ENCODE measurements at places on chromosomes 12 and 14. TPM values are rescaled to one million over a fixed set of nuclear protein-coding genes. Genes with fewer than 3 reads are reported as not detected.

DNA sequence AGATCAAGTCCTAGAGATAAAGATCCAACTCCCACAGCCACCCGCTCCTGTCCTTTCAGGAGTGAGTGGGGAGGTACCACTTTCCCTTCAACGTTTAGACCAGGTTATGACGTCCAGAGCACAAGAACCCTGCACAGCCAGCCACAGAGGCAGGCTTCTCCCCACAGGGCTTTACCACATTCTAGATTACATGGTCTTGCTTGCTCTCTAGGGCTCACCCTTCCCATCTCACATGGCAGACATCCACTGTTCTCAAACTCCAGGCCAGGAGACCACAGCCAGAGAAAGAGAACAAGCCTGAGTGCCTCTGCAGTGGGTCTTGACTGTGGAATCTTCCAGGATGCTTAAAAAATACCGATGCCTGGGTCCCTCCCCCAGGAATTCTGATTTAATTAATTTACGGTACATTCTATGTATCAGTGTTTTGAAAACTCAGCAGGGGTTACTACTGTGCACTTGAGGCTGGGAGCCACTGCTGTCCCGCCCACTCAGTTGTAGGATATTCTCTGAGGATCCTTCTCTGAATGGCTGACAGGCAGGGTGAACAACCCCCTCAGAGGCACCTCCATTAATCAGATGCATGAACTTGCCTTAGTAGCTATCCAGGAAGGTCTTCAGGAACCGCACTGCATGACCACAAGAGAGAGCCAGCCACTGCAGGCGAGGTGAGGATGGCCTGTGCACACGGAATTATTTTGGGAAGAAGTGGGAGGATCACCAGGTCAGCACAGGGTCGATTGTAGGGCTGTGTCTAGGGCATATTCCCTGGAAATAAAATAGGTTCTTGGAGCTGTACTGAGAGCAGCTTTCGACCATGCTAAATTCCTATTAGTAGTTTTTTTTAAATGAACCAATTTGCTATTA lies 21.5 kb upstream of the SOCS2 start:
- DNase-seq = no peak

Gene RHEBL1
- total RNA-seq = 15.6 TPM

GRCh38 chr12:75641031-75641780 lies 129.8 kb upstream of the KRR1 start:
- peak; percentile 67 for DNase-seq

DNA sequence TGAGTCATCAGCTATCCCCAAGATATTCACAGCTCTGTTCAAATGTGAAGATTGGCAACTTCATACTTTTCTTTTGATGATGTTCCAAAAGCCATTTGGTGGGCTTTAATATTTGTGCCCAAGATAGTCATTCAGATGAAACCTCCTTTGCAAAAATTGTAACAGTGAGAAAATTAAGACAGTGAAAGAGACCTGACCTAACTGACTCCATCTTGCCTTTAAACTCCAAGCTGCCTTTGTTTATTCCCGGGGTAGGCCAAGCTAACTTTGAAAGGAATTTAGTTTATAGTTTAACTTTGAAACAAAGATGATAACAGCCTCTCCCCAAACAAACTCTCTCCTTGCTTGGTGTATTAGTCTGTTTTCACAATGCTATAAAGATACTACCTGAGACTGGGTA lies 221.1 kb downstream of the KTN1 start:
- no peak for DNase-seq

Gene TBC1D30
- total RNA-seq = 0.36 TPM

Gene MEG3
- not detected for total RNA-seq

- no peak for DNase-seq
Measured at GRCh38 chr12:48592591-48593086, 22.8 kb upstream of the LALBA start.

DNA sequence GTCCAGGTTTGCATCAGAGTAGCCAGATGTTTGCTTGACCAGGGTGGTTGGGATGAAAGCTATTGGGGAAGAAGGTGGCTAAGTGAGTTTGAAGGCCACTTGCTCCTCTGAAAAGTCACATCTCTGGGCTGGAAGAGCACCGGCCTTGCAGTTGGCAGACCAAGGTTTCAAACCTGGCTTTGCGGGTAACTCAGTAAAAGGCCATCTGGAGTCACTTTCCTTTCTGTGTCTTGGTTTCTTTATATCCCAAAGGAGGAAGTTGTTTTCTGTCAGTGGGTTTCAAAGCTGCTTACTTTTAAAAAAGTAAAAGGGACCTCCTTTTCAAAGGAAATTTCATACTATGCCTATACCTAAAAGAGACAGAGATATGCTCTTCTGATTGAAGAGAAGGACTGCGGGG lies 26.2 kb upstream of the CMA1 start:
- no peak for DNase-seq

- DNase-seq = no peak
Measured at GRCh38 chr12:130920723-130921381, 32.9 kb upstream of the ADGRD1 start.

DNA sequence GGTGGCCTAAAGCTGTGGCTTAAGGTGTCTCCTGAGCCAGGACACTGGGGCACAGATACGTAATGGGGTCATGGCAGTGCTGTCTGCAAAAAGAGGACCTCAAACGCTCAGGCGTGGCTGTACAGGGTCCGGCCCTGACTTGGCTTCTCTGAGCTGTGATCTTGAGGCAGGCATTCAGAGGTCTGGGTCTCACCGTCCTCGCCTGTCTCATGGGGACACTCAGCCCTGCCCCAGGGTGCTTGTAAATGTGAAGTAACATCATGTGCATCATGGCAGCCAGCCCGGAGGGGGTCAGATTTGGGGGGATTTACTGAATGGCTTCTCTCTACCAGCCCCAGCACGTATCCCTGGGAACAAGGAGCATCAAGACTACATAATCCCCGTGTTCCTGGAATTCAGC lies 28.8 kb downstream of the DIO3 start:
- no peak for DNase-seq

DNA sequence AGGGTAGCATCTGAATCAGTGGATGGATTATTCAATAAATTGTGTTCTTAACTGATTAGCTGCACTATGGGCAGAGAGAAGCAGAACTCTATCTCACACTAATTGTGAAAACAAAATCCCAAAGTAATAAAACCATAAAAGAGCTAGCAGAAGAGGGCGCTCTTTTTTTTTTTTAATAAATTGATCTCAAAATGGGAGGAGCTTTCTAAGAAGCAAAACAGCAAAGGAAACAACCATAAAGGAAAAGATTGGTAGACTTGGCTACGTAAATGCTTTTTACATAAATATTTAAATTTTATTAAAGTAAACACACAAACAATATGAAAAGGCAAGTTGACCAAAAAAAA lies 1.5 kb upstream of the TM7SF3 start:
- no peak for DNase-seq

DNA sequence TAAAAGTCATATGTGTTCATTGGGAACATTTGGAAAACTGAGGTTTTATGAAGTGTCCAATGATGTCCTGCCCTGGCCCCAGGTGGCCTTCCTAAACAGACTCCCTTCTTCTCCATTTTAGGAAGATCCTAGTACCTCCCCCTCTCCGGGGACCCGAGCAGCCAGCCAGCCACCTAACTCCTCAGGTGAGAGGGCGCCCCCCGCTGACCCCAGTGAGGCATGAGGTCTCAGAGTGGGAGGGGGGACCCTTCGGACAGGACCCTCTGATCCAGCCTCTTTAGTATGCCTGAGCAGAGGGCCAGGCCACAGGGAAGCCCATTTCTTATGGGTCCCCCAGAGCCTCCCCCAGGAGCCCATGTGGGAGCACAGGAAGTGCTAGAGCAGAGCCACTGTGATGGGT lies 23.7 kb downstream of the DEGS2 start:
- no peak for DNase-seq

DNA sequence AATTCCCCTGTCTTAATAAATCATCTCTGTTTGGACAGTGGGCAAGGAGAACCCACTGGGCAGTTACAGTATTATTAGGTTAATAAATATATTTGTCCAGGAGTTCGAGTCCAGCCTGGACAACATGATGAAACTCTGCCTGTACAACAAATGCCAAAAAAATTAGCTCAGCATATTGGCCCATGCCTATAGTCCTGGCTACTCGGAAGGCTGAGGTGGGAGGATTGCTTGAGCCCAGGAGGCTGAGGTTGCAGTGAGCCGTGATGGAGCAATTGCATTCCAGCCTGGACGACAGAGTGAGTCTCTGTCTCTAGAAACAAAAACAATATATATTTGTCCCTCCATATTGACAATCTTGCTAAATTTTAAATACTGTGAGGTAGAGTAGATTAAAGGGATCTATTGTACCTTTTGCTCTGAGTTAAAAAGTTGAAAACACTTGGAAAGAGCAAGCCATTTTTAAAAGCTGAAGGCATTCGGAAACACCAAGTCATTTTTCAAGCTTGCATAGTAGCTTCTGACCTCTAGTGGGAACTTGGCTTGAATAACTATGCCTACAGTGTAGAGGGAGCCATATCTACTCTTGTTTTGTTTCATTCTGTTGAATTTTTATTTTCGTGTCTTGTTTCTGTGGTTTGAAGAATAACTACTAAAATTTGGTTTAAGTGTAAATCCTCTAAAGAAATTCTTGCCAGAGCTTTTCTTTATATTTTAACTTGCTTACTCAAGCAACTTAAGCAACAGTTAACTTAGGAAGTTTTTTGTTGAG lies 14.6 kb upstream of the EEA1 start:
- no peak for DNase-seq

Gene CNTN1
- not detected for total RNA-seq

- no peak for DNase-seq
Measured at GRCh38 chr12:59168647-59169046, 248.3 kb upstream of the LRIG3 start.

- DNase-seq = no peak
Measured at GRCh38 chr14:103649001-103649400, 20.0 kb downstream of the KLC1 start.

GRCh38 chr14:50599700-50600444 lies 39.9 kb downstream of the ATL1 start:
- no peak for DNase-seq

Gene IFI27L1
- total RNA-seq = 35.3 TPM

Gene DHRS2
- 2.6 TPM for total RNA-seq

- peak; percentile 85 for DNase-seq
Measured at GRCh38 chr12:51972849-51973273, 21.4 kb downstream of the ACVR1B start.

DNA sequence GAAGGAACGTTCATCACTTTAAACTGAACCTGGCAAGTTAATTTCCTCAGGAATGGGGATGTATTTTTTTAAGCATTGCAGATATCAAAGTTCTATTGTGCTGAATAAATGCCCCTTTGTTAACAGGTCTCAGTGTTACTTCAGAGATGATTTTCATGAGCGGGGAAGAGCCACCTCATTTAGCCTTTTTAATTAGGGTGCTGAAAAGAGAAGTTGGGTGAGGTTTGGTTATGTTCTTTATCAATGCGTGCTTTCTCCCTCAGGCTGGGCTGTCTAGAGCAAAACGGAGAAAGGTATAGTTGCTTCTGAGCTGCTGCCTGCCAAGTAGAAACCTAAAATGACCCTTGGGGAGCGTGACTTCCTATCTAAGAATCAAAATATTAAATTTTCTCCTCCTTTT lies 8.0 kb upstream of the HIP1R start:
- no peak for DNase-seq
